Fibroblast of gingiva (primary cell): ENCODE measurements at places on chromosomes 2 and 18.

- DNase-seq, result no peak
Observed at GRCh38 chr2:46400016-46400415, 79.3 kb upstream of the TMEM247 start.

DNA sequence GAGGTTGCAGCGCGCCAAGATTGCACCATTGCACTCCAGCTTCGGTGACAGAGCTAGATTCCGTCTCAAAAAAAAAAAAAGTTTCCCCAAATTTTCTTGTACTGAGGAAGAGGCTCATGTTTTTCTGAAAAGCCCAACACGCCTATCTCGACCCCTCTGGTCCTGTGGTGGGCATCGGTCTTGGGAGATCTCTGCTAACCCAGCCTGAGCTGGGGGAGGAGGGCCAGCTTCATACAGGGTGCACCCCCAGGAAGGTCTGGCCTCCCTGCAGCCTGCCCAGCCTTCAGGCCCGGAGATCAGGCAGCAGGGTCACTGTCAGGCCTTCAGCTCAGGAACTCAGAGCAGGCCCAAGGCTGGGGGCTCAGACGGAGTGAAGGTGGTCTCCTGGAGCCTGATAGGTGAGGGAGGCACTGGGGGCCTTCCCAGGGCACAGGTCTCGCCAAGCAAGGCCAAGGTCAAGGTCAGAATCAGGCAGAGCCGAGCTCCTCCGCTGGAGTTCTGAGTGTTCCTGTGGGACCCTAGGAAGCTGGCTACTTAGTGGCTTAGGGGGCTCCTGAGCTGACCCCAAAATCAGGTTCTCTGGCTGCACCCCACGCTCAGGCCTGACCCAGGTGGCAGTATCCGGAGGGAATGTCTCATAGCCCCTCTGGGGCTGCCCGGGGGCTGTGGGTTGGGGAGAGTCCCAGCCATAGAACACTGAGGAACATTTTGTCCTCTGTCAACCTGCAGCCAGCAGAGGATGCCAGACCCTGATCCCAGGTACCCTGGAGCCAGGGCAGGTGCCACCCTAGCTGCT is 37.9 kb upstream of the SMAD7 start:
- no peak for DNase-seq

DNA sequence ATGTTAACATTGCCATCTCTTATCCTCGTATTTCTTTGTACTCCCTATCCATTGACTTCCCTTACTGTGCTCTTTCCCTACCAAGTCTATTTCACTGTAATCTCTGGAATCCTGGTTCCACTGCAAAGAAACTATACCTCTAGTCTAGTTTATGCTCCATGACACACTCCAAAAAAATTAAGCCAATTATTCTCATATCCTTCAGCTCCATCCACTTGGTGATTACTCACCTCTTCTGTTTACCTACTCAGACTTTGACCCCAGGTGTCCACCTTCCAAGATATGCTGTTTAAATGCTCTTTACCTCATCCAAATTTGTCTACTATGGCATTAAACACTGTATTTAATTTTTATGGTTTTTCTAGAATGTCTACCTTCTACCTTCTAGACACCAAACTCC is 137.9 kb downstream of the ATAD2B start:
- DNase-seq, result no peak

DNA sequence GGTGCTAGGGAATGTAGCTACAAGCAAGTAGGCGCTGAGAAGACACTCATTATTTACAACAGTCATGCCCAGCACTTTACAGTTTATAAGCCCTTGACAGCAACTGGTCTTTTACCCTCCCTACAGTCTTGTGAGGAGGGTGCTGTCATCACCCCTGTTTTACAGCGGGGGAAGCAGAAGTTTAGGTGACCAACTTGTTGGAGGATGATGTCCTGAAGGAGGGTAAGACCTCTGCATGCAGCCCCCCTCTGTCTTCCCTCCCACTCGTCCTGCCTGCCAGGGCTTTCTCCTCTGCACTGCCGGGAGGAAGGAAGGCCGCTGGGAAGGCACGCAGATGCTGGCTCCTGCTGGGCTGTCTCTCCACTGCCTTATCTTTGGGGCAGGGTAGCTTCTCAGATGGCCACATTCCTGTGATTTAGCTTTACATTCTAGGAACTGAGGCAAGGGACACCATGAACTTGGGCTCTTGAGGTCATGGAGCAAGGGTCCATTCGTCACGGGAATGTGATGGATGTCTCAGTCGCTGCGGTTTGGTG is 972 bp downstream of the IL1R1 start:
- DNase-seq, result peak; percentile 58

DNA sequence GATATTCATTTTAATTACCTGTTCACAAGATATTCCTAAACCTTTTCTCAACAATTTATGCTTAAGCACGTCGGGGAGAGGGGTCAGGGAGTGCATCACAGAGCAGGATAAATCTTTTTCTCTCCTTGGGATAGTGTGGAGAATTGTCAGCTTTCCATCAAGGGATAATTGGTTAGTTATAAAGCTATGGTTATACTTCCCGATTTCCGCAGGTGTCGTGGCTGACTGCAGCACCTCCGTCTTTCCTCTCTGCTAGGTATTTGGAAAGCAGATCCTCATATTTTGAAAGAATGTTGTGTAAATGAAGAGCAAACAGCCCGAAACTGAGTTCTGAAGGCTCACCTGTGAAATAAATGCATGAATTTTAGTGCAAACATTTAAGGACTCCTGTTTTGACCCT is 778 bp downstream of the DYNC2LI1 start:
- DNase-seq, result no peak

- DNase-seq, result peak; percentile 24
Observed at GRCh38 chr2:101123795-101124471, 27.2 kb downstream of the TBC1D8 start.

GRCh38 chr2:231332388-231332787 is 63.1 kb upstream of the B3GNT7 start:
- DNase-seq, result no peak

DNA sequence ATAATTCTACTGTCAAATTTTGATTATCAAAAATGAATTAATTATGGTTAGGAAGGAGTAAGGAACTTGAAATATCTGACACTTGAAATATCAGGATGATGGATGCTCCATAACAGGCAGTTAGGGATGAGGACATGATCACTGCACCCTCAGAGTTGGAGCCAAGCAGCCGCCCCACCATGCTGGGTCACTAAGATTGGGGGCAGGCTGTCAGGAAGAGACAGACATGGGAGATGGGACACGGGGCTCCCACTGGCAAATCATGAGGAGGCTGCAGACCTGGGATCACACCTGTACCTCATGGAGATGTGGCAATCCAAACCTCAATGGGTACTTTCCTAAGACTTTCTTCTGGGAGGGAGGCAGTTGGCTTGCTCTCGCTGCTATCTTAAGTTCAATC is 982.0 kb upstream of the ZEB2 start:
- no peak for DNase-seq

DNA sequence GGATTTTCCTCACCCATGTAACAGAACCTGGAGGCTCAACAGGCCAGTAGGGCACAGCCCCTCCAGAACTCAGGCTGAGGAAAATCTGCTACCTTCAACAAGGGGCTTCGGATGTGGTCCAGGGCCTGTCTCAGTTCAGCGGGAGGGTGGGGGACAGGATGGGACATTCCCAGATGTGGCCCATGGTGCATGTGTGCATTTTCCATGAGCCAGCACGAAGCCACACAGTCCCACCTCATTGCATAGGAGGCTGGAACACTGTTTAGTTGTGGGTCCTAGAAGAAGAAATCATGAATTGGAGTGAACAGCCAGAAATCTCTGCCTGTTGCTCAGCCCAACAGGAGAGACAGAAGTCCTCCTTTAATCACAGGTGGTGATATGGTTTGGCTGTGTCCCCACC is 469.6 kb upstream of the MYT1L start:
- no peak for DNase-seq

DNA sequence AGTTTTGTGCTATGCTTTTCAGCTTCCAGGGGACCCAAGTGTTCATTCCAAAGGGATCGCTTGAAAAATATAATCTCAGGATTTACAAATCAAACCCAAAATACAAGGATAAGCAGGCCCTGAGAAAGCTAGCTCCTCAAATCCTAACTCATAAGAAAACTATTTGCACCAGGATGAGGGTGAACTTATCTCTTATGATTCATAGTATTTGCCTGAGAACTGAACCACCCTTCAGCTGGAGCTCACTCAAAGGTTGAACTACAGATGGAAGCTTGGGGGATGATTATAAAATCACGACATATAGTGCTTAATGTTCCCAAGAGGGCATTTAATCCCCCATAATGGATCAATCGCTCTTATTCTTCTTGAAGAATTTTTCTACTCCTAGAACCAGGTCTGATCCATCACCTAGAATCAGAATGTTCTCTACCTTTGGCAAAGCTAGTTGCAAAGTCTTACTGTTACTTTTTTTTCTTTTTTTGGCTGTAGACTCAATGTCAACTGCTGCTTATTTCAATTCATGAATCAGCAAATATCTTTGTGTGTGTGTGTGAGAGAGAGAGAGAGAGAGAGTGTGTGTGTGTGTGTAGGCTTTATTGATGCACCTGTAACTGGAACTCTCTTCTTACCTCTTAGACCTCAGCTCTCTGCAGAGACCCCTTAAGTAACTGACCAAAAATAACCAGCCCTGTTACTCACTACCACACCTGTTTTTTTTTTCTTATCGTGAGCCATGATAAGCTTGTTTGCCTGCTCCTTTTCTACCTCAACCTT is 44.8 kb downstream of the ARL4C start:
- peak; percentile 17 for DNase-seq

DNA sequence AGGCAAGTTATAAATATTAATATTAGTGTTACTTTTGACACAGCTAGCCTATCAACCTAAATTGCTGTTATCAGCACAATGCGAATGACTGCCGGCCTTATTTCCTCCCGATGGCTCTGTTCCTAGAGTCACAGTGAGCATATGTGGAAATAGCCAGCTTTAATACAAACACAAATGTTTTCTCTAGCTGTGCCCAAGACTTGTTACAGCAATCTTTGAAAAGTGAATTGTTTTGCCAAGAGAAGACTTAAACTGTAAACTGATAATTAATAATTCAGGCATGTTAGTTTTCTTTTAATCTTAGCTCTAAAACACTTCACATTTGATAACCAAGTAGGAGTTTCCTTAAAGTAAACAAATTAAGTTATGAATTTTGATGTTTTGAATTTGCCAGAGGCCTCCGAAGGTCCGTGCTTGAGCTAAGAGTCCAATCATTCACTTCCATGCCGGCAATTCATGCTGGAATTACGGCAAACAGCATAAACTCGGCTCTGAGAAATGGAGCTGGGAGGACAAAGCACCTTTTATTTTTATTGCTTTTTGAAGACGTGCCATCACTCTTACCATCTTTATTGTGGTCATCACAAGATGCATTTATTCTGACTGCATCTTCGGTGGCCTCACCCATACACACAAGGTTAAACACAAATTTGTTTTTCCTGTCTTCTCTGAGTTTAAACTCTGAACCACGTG is 184.5 kb upstream of the CWC22 start:
- DNase-seq, result peak; percentile 58

DNA sequence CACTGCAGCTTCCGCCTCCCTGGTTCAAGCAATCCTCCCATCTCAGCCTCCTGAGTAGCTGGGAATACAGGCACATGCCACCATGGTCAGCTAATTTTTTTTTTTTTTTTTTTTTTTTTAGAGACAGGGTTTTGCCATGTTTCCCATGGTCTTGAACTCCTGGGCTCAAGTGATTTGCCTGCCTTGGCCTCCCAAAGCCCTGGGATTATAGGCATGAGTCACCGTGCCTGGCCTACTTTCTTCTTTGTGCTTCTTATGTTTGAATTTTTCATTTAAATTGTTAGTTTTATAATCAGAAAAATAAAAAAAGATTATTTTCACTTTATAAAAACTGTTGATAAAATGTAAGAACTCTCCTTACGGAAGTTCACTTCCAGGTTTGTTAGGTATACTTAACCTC is 101.5 kb upstream of the LPIN2 start:
- no peak for DNase-seq

DNA sequence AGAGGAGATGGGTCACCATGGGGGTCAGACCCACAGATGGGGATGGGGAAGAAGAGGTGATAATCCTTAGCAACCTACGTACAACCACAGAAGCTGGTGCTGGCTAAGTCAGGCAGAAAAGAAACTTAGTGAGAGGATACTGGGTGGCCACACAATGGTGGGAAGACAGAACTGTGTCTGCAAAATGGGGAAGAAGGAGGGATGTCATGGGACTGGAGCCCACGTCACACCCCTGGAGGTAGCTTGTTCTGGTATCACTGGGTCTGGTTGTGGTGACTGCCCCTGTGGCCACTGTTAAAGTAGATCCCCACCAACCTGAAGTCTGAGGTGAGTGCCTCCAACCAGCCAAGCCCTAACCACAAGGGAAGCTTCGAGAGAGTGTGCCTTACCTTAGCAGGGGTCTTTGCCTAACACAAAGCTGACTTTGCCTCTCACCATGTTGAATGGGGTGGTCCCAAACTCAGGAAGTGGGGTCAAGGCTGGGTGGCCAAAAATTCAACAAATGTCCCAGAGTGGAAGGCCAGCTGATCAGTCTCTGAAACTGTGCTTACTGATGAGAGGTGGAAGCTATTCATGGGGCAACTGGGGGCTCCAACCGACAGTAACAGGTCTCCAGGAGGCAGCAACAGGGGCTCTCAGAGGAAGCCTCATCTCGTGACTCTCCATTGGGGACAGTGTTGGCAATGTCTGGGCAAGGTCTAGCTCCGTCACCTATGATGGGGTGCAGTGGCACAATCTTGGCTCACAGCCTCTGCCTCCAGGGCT is 64.8 kb upstream of the SLC1A4 start:
- DNase-seq, result no peak

- DNase-seq, result peak; percentile 79
Observed at GRCh38 chr2:32958821-32959220, 12.1 kb downstream of the LTBP1 start.

DNA sequence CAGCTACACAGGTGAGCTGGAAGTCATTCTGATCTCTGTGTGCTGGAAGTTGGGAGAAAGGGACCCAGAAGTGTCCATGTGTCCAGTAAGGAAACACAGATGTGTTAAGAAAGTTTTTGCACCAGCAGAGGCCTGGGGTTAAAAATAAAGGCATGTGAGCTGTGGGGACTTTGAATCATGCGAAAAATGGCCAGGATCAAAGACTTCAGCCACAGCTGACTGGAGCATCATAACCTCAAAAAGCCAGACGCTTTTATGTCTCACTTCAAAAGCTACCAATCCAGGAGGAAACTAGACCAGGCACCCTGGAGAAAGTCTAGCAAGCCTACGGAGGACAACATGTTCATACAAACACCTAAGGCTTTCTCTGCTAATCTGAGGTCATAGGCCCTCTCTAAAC is 503.6 kb upstream of the REG3G start:
- no peak for DNase-seq

DNA sequence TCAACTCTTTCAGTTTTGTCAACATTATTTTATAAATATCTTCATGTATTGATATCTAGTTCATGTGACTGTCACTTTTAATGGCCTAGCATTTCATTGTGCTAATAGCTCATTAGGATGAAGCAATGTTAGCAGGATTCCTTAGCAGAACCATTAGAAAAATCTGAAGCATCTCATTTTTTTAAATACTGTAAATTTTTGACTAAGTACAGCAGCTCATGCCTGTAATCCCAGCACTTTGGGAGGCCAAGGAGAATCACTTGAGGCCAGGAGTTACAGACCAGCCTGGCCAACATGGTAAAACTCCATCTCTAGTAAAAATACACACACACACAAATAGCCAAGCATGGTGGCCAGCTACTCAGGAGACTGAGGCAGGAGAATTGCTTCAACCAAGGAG is 15.6 kb upstream of the ANTXR1 start:
- DNase-seq, result no peak
